Stimulated activated CD4-positive, alpha-beta T cell treated with anti-CD3 and anti-CD28 coated beads, Interleukin-12 subunit alpha, Interleukin-12 subunit beta, amount 100 ng/mL, for 48 hours (primary cell): ENCODE measurements at places on chromosomes 3 and 15.

GRCh38 chr15:65249641-65250040 is 37.0 kb downstream of the PARP16 start:
- DNase-seq = peak; percentile 61

DNA sequence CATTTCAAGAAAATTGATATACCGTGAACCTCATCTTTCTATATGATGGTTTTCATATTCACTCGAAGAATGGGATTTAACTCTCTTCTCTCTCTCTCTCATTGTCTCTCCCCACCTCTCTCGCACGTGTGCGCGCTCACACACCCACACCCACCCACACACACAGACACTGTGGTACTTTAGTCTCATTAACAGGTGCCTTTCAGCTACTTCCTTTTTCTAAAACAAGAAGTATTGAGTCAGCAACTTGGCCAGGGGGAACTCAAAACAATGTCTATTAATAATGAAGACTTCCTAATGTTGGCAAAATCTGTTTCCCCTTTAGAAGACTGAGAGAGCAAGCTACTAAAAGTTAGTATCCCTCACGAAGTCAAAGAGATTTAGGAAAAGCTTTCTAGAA is 150.7 kb downstream of the TMCO5A start:
- DNase-seq = no peak

GRCh38 chr3:133930341-133930933 is 34.8 kb upstream of the RAB6B start:
- no peak for DNase-seq

GRCh38 chr3:34619990-34620389 is 821.6 kb downstream of the PDCD6IP start:
- DNase-seq = no peak

DNA sequence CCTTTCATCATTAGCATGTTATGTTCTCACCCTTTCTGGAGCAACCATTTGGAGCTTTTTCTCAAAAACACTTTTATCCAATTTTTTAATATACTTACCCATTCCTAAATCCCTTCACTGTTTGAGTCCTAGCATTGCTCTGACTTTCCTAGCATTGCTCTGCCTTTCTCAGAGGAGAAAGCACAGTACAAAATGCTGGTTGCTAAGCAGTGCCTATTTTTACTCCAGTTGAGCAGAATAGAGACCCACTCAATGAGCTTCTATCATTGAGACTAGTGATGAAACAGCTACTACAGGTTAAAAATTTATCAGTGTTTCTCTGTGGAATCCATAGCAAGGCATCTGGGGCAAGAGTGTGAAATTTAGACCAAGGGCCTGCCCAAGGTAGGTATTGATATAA is 21.8 kb upstream of the IL1RAP start:
- no peak for DNase-seq

DNA sequence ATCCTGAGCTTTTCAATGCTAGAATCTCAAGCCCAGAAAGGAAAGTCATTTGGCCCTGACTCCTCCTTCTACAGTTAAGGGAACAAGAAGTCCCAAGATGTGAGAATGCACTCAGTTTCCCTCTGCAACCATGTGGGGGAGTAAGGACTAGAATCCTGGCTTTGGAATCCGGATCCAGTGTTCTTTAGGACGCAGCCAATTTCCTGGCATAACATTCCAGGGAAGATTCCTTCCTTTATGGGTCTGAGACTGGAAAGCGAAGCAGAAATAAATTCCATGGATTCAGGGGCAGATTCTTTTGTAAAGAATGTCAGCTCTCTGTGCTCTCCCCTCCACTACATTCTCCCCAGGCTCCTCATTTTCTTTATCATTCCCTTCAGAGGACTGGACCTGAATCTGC is 151.8 kb upstream of the SOX14 start:
- DNase-seq = no peak

DNA sequence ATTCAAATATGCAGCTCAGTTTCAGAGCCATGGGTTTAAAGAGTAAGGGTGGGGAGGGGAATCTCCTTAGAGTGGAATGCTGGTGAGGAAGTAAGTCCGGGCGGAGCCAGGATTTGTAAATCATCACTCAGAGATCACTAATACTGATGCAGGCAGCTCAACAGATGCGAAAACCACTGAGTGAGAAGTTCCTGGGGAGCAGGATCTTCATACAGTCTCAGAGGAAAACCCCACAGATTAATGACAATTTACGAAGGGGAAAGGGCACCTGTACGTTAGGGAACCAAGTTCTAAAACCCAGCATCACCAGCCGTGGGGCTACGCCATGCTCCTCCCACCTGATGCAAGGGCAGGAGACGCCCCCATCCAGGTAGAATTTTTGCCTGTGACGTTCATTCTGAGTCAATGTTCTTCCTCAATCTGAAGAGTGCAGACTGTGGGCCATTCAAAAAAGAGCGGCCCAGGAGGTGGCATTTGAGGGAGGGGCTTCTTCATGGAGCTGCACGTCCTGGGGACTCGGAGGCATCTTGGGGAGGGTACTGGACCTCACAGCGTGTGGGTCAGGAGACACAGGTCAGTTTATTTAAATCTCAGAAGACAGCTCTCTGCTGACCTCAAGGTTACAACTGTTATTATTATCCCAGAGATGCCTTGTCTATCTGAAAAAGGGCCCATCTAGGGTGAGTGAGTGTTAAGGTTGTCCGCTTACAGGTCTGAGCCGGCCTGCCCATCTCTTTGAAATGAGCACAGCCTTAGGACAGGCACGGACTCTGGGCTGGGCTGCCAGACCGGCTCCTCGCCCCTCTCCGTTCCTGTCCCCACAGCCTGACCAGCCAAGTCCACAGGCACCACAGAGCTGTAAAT is 228.0 kb downstream of the XXYLT1 start:
- DNase-seq = no peak

- no peak for DNase-seq
Measured at GRCh38 chr3:82736696-82737277, 975.3 kb upstream of the GBE1 start.

- DNase-seq = no peak
Measured at GRCh38 chr3:183308751-183309150, 55.7 kb downstream of the B3GNT5 start.

DNA sequence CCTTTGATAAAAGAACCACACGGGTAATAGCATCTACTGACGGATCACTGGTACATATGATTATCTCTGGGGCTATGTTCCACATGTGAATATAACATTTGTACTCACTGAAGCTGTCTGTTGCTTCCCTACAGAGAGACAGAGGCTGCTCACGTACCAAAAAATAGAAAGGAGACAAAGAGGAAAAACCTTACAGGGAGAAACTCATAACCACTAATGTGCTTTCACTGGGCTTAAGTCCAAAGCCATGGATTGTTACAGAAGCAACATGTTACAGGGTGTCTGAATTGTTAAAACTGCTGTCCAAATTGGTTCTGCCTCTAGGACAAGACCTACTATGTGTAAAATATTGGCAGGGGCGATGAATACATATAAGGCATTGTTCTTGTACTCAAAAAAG is 311.9 kb downstream of the FOXP1 start:
- DNase-seq = no peak

DNA sequence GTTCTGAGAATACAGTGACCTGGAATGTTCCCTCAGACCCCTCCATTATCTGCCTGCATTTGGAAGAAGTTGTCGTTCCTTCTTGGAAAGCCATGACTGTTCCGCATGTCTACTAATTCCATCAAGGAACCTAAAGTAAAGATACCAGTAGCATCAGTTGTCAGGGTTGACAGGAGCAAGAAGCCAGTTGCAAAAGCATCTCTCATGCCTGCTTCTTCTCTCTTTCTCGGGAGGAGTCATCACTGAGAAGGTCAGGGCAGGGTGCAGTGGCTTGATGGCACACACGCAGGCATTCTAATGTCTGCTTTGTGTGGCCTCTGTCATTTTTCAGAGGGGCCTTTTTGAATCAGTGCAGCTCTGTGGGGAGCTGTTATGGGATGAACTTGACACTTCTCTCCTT is 276.6 kb upstream of the TPM1 start:
- no peak for DNase-seq

DNA sequence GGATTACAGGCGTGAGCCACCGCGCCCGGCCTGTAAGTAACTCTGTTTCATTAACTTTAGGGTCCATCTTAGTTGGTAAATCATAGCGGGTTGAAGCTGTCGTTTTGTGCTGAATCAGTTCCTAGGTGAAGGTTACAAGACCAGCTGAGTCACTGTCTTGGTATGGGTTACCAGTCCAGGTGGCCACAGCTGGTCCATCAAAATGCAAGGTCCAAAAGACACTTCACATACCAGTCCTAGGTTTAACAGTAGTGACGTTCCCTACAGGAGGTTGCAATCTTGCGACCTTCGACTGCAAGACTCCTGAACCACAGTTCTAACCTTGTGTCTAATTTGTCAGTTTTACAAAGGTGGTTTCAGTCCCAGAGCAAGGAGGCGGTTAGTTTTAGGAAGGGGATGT is 160.1 kb upstream of the ATP10A start:
- DNase-seq = no peak

GRCh38 chr3:161293381-161293780 is 72.3 kb downstream of the NMD3 start:
- DNase-seq = no peak

DNA sequence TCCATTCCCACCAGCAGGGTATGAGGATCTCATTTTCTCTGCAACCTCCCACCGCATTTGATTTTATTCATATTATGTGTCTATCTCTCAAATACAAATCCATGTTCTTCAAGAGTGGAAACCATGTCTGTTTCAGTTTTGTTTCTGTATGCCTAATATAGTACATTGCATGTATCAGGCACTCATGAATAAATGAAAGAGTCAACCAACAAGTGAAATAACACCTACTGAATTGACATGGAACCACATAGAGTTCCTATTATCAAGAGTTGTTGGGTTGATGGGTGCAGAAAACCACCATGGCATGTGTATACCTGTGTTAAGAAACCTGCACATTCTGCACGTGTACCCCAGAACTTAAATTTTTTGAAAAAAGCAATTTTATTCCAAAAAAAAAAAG is 466.8 kb downstream of the LPP start:
- DNase-seq = no peak

GRCh38 chr3:60046210-60046609 is 996.4 kb upstream of the CFAP20DC start:
- no peak for DNase-seq

DNA sequence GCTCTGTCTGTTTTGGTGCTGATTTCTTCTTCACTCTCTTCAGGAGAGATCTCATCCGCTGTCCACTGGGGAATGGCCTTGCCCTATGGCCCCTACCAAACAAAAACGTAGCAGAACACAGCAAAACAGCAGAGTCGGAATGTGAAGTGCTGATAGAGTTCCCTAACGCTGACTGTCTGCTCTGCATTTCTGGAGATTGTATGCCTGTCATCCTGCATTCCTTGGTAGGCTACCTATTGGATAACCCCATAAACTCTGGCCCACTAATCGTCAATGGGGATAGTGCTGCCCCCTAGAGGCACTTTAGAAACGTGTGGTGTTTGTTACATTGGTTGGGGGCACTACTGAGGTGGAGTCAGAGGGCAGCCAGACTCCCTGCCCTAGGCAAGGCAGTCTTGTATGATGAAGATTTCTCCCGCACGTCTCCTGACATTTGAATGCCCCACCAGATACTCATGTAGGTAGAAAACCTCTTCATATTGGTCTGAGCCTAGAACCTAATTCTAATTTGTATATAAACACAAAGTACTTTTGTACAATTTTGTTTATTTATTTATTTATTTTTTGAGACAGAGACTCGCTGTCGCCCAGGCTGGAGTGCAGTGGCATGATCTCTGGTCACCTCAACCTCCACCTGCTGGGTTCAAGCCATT is 15.6 kb upstream of the MAGEF1 start:
- peak; percentile 47 for DNase-seq

DNA sequence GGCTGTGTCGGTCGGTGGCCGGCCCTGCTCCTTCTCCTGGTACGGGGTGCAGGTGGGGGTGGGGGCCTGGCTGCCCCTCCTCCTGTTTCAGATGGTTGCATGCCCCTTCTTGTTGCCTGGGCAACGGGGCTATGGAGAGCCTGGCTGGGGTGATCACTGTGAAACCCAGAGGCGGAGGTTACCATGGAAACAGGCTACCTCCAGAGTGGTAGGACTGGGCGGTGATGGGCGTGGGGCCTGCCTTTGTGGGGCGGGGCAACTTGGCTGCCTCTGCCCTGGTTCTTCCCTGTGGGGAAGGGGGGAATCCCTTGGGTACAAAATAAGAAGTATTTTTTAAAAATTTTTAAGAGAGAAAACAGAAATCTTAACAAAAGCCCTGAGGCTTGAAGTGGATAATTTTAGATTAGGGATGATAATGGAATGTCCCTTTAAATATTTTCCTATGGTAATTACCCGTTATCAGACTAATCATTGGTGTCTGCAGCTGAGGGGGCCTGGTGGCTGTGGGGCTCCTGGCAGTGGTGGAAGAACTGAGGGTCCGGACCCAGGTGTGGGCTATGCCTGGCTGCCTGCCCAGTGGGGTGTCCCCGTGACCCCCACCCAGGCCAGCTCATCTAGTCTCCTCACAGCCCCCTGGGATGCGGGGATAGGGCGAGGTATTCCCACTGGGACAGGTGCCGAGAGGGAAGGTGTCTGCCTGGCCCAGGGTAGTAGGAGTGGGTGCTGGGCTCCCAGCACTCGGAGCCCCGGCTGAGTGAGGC is 32.5 kb downstream of the PLXNA1 start:
- DNase-seq = no peak

DNA sequence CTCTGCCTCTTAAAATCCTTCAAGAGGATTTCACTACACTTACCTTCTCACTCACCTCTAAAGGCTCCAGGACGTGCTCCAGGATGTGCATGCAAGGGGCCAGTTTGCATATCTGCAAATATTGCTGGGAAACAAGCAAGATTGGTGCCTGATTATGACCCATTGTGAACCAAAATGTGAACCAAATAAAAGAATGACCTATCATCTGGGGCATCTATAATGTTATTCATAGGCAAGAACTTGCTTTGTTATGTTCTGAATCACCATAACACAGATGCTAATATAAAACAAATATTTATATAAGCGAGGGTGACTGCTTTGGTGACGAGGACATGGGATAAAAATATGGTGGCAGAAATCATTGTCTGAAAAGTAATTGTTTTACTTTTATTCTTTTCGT is 5.5 kb downstream of the IL12A start:
- no peak for DNase-seq

DNA sequence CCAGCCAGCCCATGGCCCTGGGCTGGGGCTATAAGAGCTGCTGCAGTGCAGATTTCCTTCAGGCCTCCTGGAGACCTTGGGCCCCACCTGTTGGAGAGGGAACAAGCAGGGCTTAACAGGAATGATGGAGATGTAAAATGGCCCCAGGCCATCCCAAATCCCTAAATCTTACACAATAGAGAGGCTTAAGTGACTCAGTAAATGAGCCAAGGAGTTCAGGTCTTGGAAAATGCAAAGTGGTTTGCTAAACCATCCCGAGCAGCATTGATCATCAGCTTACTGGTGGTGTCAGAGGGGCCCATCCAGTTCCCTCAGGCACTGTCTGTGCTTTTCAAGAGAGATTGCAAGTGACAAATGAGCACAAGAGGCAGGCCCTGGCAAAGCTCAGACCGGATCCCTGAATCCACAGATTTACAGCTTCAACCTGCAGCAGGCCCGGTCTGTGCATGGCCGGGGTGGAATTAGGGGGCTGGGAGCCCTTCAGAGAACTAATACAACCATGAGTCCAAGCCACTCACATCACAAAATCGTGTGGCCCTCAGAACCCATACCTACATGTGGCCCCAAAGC is 325.4 kb downstream of the UACA start:
- DNase-seq = no peak
